Epithelial cell of umbilical artery (primary cell): ENCODE measurements at places on chromosomes 6 and 20. TPM values are rescaled to one million over a fixed set of nuclear protein-coding genes. Genes with fewer than 3 reads are reported as not detected.

Gene SRMS
- not detected in 2 replicates for total RNA-seq

Gene MYMX
- under 0.01 TPM in 1 of 2 replicates, not detected in the other for total RNA-seq

Gene ANGPT4
- not detected in 2 replicates for total RNA-seq

Gene DEFB124
- not detected in 2 replicates for total RNA-seq

Gene BPHL
- 14.6 and 15.2 TPM in 2 replicates for total RNA-seq

Gene SPATS1
- total RNA-seq: not detected in 2 replicates

Gene HLA-E
- total RNA-seq: 548 and 551 TPM in 2 replicates

Gene NCOA6
- total RNA-seq: 3.5 and 5.2 TPM in 2 replicates

Gene HLA-DPA1
- 0.65 and 3.6 TPM in 2 replicates for total RNA-seq

Gene RHAG
- total RNA-seq: not detected in 2 replicates

Gene FAM210B
- total RNA-seq: 34.8 and 43.2 TPM in 2 replicates

Gene CRISP2
- total RNA-seq: under 0.01 TPM in 1 of 2 replicates, not detected in the other

Gene CDC40
- 23.4 and 30.4 TPM in 2 replicates for total RNA-seq

Gene DEFB126
- total RNA-seq: not detected in 2 replicates

Gene DDO
- total RNA-seq: under 0.01 and 1.1 TPM in 2 replicates

Gene BFSP1
- total RNA-seq: 2.7 and 2.9 TPM in 2 replicates

Gene NFATC2
- total RNA-seq: 0.65 and 0.91 TPM in 2 replicates

Gene PRKN
- 0.15 and 0.97 TPM in 2 replicates for total RNA-seq

Gene TP53TG5
- total RNA-seq: not detected in 2 replicates

Gene MLIP
- 12.0 and 21.1 TPM in 2 replicates for total RNA-seq

Gene DOP1A
- 21.4 and 23.9 TPM in 2 replicates for total RNA-seq

Gene TBX18
- 13.0 and 31.5 TPM in 2 replicates for total RNA-seq

Gene SLC22A7
- not detected in 2 replicates for total RNA-seq

Gene PTCRA
- not detected in 2 replicates for total RNA-seq

Gene C20orf144
- total RNA-seq: 0.32 TPM in 1 of 2 replicates, not detected in the other

Gene LRRC73
- total RNA-seq: 0.15 and 0.32 TPM in 2 replicates

Gene ENPP5
- not detected in 2 replicates for total RNA-seq

Gene ADGRF1
- not detected in 2 replicates for total RNA-seq

Gene ASIP
- not detected in 2 replicates for total RNA-seq

Gene RNASET2
- 13.8 and 28.6 TPM in 2 replicates for total RNA-seq

Gene SLPI
- total RNA-seq: not detected in 2 replicates

Gene OOEP
- not detected in 2 replicates for total RNA-seq

Gene OVOL2
- not detected in 2 replicates for total RNA-seq

Gene COL9A3
- 0.30 and 0.97 TPM in 2 replicates for total RNA-seq

Gene PNLDC1
- total RNA-seq: 0.30 and 0.32 TPM in 2 replicates

Gene WFDC12
- total RNA-seq: not detected in 2 replicates

Gene TNXB
- total RNA-seq: under 0.01 and 0.15 TPM in 2 replicates

Gene ATP6V1G2
- total RNA-seq: 0.97 and 2.0 TPM in 2 replicates

Gene DLL1
- 0.65 and 1.7 TPM in 2 replicates for total RNA-seq

Gene ZNF341
- total RNA-seq: 0.65 and 0.76 TPM in 2 replicates

Gene KCNQ5
- total RNA-seq: under 0.01 TPM in 1 of 2 replicates, not detected in the other

Gene PHF1
- 7.5 and 10.0 TPM in 2 replicates for total RNA-seq

Gene LTB
- total RNA-seq: 3.2 and 6.7 TPM in 2 replicates

Gene CENPW
- total RNA-seq: 18.8 and 28.9 TPM in 2 replicates

Gene CLPSL1
- total RNA-seq: not detected in 2 replicates

Gene TMEM200A
- 3.0 and 3.2 TPM in 2 replicates for total RNA-seq

Gene XKR7
- total RNA-seq: not detected in 2 replicates
